GM12891 (cell line): ENCODE measurements at places on chromosomes 5 and 9.

DNA sequence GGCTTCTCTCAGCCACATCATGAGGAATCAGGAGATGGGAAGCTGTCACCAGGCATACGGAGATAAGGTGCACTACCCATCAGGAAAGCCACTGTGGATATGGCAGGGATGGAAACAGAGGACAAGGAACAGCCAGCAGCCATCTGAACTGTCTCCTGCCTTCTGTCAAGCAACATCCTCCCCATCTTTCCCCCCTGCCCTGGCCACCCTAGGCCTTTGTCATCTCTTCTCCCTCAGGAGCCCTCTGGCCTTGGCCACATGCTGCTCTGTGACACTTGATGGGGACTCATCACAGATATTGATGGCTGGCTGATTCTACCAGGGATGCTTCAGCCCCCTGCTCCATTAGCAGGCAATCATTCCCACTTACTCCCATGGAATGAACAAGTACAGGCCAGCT lies 21.1 kb upstream of the MEIKIN start:
- no peak for DNase-seq

- no peak for DNase-seq
Measured at GRCh38 chr9:3049636-3050035, 205.7 kb upstream of the PUM3 start.

DNA sequence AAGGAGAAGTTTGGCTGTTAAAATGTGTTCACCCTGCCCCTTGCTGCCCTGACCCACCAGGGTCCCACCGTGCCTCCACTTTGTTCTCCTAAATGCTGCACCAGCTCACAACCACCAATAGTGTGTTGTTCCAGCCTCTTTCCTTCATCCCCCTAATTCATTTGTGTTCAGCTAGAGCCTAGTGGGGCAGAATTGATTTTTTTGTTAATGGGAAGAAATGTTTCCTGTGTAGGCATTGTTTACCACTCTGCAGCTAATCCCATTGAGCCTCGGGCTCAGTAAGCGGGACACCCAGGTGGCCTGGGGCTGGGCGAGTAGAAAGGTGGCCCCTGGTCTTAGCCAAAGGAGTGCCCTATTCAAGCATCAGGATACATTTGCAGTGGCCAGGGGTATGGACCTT lies 127.6 kb downstream of the MVB12B start:
- no peak for DNase-seq

DNA sequence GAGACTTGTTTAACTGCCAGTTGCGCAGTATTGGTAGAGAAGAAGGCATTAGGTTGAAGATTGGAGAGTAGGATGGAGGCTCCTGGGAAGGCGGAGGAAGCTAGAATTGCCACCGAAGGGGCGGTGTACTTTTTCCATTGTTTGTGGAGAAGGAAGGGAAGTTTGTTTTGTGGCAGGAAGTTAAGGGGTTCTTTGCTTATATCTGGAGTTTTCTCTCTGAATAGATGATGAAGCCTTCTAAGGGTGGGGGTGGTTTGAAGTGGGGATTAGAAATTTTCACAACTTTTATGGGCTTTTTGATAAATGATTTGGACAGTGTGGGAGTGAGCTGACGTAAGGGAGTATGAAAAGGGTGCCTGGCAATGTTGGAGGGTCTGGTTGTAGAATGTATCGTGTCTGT lies 59.3 kb downstream of the SNX30 start:
- no peak for DNase-seq

- no peak for DNase-seq
Measured at GRCh38 chr5:126389179-126389578, 34.0 kb upstream of the GRAMD2B start.

DNA sequence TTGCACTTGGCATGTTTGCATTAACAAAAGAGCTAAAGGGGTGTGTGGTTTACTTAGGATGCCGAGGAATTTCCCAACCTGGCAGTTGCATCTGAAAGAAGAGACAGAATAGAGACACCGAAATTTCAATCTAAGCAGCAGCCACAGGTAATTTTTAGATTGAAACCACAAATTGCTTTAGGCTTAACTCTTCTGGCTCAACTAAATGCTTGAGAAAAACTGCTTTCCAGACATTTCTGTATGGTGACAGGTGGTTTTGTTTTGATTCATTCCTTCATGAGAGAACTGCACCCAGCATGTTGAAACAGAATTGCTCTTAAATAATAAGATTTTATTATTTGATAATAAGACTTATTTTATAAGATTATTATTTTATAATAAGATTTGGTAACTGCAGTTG lies 21.5 kb downstream of the SECISBP2 start:
- DNase-seq = no peak

- no peak for DNase-seq
Measured at GRCh38 chr5:72407541-72407940, 87.4 kb downstream of the PTCD2 start.

DNA sequence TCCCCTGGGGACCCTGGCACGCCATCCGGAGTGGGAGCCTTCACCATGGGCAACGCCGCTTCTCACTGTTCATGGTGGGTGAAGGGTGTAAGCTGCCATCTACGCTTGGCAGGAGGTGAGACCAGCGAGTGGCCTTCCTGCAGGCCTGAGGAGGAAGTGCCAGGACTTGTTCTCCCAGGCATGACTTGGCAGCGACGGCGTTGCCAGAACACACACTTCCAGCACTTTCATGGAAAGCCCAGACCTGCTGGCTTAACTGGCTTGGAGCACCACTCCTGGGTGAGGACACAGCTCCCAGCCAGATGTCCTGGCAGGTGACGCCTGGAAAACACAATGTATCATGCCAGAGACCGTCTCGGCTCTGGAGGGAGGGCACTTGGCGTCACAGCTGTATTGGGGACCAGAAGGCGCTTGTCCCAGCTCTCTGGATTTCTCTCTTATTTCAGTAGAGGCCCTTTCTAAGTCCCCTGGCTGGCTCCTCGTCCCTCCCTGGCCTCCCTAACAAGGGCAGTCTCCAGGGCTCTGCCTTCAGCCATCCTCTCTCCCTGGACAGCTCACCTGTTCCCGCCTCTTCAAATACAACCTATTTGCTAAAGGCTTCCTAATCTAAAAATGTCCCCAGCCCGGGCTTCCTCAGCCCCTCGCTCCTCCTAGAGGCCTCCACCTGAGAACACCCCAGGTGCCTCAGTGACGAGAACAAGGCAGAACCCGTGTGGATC lies 188.3 kb downstream of the OLFM1 start:
- no peak for DNase-seq

DNA sequence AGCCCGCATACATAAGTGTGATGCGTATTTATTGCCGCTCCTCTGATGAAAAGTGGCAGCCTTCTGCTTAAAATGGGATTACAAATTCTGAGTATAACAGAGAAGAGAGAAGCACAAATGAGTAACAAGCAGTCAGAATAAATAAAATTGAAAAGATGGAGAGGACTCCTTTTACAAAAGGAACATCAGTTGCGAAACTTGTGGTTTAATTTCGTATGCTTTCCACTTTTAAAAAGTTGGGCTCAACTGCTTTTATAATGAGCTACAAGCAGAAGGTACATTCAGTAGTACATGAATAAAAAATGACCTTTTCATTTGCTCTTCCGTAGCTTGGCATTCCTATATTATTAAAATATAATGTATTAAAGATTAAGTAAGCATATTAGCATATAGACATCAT lies 320.0 kb downstream of the FBXL17 start:
- DNase-seq = no peak

DNA sequence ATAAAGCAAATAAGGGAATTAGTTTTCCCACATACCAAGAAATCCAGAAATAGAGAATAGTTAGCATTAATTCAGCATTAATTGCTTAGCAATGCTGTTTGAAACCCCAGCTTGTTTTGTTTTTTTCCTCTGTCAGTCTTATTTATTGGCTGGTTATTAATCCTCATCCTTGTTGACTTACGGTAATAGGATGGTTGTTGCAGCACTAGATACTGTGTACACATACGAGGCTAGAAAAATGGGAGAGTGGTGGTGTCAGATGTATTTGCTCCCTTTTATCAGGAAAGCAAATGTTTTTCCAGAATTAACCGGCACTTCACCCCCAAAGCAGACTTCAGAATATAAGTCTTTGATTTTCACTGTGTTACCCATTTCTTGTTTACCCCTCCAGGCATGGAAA lies 60.4 kb downstream of the ERBIN start:
- DNase-seq = no peak

DNA sequence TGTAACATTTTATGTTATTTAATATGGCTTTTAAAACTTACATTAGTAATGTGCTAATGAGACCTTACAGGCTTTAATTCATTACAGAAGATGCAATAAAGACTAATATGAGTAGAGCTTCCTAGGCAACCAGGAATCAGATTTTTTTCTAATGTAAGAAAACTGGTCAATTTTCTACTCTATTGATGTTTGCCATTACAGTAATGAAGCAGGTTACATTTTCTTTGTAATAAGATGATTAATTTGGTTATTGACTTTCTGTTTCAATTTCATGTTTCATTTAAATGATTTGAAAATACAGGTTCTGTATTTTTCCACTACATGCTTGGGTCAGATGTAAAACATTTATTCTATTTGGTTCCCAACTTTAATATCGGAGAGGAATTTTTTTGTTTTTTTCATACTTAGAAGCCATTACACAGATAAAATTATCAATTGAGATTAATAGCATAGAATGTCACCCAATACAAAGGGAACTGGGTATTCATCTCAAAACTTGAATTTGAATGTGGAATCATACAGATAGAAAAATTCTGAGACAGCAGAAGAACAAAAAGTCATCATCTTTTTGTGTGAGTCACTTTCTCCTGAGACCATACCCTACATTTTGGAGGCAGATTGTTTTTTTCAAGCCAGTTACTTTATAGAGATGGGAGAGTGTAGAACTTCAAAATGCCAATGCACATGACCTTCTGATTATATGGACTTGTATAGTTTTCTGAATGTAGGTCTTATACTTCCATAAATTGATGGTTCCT lies 133.6 kb upstream of the HMHB1 start:
- no peak for DNase-seq

DNA sequence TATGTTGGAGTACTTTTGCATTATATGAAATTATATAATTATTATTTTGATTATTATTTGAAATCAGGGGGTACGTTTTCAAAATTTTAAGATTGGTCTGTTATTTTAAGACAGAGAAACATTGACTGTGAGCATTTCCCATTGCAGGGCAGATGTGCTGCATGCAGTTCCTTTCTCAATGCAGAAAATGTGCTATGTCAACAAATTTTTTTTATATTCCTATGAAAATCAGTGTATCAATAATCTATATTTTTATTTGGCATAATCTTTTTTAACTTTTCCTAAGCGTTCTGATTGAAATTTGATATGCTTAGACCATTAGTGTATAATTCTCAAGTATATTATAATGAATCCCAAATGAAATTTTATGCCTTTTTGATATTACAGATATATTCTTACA lies 41.8 kb upstream of the LRRC70 start:
- DNase-seq = no peak

GRCh38 chr5:100693481-100693880 lies 158.3 kb downstream of the FAM174A start:
- no peak for DNase-seq

- DNase-seq = no peak
Measured at GRCh38 chr9:32832346-32832745, 49.0 kb downstream of the TMEM215 start.

DNA sequence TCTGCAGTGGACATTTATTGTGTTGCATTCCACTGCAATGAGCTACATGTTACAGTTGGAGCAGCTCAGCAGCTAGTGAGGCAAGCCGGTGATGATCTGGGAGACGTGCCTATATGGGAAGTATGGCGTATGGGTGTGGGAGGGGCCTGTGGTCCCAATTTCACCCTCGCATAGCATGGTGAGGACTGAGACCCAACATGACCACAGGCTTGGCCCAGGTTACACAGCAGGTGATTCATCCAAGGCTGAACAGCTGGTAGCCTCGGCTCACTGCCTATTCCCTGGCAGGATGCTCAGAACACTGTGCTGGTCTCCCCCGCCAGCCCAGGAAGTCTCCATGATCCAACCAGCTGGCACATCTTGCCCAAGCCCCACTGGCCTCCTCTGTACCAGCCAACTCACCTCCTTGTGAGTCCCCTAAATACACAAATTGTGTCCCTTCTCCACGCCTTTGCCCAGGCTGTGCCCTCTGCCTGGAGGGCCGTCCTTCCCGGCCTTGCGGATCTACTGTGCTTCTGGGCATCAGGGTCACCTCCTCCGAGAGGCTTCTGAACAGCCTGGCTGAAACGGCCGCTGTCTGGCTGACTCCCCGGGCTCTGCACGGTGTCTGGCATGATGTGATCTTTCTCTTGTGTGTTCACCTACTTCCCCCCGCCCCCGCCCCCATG lies 81.4 kb downstream of the NSUN2 start:
- DNase-seq = no peak

DNA sequence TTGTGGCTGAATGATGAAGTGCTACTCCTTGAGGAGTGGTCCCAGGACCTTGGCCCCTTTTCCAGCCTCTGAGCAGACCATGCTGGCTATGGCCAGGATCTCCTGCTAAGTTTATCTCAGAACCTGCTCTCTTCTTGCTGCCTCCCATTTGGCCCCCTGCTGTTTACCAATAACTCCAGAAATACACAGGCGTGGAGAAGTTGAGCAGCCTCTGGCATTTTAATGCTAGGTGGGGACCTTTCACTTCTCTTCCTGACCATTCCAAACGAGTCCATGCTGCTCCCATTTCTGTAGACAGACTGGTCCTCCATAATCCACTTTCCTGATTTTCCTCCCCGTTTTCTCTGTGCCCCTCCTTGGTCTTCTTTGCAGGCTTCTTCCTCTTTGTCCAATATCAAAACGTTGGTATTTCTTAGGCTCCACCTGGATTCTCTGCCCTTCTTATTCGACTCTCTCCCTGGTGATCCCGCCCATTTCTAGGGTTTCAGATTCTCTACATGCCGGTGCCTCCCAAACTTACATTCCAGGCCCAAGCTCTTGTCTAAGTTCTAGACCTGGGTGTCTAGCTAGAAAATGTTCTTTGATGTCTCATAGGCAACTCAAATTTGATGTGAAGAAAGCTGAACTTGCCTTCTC lies 33.4 kb upstream of the TNFAIP8 start:
- DNase-seq = no peak

DNA sequence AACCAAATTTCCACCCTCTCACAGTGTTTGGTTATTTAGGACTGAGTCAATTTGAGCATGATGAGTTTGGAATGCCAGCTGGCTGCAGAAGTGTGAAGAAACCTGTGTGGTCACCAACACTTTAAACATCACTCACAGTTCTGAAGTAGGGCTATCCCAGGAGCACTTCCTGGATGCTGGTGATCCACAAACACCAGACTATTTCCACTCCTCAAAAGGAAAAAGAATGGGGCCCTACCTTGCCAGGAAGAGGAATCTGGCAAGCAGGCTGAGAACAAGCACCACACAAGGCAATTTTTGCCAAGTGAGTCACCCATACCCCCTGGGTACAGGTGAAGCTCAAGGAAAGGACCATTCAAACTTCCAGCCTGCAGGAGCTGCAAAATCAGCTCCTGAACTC lies 294.2 kb upstream of the PTGER4 start:
- no peak for DNase-seq

DNA sequence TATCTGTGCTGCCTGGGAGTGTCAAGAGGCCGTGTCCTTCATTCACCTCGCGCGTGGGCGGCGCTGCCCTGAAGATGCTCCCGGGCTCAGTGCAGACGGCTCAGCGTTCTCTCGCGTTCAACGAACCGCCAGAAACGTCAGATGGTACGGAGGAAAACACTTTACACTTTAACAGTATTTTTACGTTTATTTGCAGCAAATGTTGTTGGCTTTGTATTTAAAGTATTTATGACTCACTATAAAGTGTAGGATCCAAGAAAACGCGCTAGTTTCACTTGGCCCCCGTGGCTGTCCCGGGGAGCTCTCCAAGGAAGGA lies 544 bp upstream of the ERCC6L2 start:
- no peak for DNase-seq

- no peak for DNase-seq
Measured at GRCh38 chr9:94676446-94677131, 37.3 kb upstream of the FBP1 start.
